AG10803 (cell line): ENCODE measurements at places on chromosomes 16 and 17.

- no peak for DNase-seq
Observed at GRCh38 chr17:7240375-7240774, 1.1 kb upstream of the PHF23 start.

DNA sequence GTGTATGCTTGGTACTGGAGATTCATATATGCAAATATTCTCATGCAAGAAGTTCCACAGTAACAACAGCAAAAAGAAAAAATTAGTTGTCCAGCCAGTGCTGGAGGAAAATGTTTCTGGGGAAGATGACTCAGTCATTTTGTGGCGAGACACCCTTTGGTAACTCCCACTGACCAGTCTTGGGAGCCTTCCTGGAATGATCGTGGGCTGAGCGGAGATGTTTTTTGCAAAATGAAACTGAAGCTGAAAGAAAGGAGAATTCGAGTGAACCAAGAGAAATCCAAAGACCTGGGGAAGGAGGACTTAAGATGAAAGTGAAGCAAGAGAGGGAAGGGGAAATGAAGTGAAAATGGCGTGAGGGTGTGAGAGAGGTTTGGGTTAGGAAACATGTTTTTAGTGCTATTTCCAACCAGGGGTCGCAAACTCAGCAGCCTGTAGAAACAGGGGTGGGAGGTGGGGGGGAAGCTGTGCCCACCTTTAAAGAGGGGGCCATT is 5.2 kb downstream of the ITPRIPL2 start:
- DNase-seq, result peak; percentile 89

- DNase-seq, result no peak
Observed at GRCh38 chr17:70208825-70209555, 39.7 kb downstream of the KCNJ2 start.

- DNase-seq, result no peak
Observed at GRCh38 chr17:36500745-36501225, 14.3 kb downstream of the ZNHIT3 start.

DNA sequence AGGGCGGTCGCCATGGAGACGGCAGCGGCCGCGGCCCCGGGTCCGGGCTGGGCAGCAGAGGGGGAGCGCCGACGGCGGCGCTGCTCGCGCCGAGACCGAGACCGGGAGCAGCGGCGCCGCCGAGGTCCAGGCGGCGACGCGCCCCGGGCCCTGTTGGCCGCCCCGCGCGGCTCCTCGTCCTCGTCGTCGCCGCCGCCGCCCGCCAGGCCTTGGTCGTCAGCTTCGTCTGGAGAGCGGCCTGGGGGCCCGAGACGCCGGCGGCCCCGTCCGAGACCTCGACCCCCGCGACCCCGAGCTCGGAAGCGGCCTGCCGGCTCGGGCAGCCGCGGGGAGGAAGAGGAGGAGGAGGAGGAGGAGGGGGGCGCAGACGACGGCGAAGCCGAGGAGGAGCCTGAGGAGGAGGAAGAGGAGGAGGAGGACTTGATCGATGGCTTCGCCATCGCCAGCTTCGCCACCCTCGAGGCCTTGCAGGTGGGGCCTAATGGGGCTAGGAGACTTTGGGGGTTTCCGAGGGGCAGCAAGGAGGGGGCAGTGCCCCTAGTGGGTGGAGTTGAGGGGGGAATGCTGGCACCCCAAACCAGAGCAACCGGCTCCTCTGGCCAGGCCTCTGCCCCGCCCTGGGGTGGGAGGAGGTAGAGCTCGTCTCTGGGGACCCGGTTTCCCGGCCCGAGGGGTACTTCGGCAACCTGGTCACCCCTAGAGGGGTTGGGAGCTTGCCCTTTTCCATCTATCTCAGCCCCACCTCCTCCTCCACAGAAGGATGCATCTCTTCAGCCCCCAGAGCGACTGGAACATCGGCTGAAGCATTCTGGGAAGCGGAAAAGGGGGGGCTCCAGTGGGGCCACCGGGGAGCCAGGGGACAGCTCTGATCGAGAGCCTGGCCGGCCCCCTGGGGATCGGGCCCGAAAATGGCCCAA is 1.5 kb downstream of the FBRS start:
- DNase-seq, result peak; percentile 28

DNA sequence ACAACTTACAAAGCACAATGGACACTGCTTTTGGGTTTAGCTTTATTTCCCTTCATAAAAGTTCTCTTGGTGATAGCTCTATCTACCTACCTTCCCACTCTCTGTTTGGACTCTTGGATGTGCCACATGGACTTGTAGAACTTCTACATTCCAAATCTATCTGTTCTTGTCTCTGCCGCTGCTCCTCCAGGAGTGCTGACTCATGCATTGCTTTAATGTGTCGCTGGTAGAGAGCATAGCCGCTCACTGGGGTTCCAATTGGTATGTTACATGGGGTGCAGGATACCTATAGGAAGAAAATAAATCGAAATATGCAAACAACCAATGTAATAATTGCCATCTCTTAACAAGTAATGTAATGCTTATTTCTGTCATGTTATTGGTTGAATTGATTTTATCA is 92.1 kb downstream of the TTC19 start:
- DNase-seq, result no peak

DNA sequence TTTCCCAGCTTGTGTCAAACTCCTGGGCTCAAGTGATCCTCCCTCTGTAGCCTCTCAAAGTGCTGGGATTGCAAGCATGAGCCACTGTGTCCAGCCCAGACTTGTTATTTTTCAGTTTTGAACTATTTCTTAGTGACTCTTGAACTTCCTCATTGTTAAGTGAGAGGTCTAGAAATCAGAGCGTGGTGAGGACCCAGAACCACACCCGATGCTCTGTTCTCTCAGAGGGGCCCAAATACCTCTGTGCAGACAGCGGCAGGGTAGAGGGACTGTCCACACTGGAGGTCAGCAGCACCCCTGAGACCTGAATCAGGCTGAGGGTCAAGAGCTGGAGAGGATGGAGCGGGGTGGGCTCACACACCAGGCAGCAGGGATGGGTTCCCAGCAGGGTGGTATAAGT is 47.7 kb upstream of the MEAK7 start:
- DNase-seq, result no peak

- peak; percentile 14 for DNase-seq
Observed at GRCh38 chr17:60602385-60602742, 2.4 kb downstream of the PPM1D start.

GRCh38 chr17:42251115-42251514 is 25.1 kb downstream of the STAT5B start:
- DNase-seq, result no peak

- no peak for DNase-seq
Observed at GRCh38 chr17:33837281-33837680, 417.8 kb upstream of the CCL2 start.

GRCh38 chr17:49316889-49317675 is 45.0 kb downstream of the ZNF652 start:
- no peak for DNase-seq

- no peak for DNase-seq
Observed at GRCh38 chr17:3817851-3818605, 17.0 kb upstream of the ITGAE start.

GRCh38 chr16:27967169-27967568 is 96.3 kb downstream of the GSG1L start:
- no peak for DNase-seq

GRCh38 chr17:79842136-79842655 is 3.0 kb upstream of the CBX4 start:
- DNase-seq, result no peak

- no peak for DNase-seq
Observed at GRCh38 chr16:54405478-54405877, 118.9 kb upstream of the IRX3 start.

DNA sequence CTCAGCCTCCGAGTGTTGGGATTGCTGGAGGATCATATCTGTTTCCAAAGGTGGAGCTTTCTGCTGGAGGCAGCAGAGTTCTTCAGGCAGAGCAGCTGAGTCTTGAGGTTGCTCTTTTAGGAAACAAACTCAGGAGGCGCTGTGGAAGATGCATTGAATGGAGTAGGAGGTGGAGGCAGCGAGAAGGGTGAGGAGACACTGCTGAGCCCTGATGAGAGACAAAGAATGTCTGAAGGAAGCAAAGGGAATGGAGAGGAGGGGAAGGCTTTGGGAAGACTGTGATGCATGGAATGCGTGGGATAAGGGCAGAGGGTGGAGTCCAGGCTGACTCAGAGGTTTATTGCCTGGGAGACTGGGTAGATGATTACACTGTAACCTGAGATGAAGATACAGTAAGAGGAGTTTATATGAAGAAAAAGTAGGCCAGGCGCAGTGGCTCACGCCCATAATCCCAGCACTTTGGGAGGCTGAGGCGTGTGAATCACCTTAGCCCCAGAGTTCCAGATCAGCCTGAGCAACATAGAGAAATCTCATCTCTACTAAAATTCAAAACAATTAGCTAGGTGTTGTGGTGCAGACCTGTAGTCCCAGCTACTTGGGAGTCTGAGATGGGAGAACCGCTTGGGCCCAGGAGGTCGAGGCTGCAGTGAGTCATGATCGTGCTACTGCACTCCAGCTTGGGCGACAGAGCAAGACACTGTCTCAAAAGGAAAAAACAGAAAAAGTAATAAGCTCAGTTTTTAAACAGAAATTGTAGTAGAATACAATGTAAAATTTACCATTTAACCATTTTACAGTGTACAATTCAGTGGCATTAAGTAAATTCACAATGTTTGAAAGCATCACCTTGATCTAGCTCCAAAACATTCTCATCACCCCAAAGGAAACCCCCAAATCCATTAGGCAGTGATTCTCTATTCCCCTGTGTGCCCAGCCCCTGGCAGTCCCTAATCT is 17.8 kb upstream of the TMEM219 start:
- DNase-seq, result peak; percentile 98

DNA sequence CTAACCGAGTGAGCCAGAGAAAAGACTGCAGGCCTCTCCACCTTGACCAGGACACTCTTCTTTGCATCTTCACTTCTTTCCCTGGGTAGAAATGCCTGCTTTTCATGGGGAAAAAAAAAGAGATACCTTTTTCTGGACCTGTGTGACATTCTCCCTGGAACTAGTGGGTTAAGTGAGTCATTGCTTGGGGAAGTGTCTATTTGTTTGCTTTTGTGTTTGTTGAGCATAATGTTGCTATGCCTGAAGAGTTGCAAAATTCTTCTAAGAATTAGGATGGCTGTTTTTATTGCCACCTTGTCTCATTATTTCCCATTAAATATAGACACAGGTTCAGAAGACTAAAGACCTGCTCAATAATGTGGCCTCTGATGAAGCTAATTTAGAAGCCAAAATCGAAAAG is 18.8 kb downstream of the CLUAP1 start:
- peak; percentile 24 for DNase-seq

DNA sequence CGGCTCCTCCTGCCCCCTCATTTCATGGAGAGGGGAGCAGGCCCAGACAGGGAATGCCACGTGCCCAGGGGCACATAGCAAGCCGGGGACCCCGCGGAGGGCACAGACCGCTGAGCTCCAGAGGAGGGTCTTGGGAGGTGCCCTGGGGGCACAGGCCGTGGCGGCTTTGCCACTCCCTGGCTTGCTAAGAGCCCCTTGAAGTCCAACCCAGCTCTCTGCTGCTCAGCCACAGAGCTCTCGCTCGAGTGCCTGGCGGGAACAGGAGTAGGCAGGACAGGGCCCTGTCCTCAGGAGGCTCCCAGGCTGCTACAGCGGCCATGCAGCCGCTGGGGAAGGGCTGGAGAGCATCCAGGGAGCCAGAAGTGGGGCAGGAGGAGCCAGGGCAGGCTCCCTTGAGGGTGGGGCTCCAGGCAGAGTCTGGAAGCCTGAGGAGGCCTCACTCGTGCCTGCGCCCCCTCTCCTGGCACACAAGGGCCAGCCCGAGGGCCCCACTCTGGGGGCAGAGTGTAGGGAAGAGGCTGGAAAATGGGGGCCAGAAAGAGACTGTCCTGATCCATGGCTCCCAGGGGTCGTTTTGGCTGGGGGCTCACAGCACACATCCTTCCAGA is 4.4 kb upstream of the RAB26 start:
- DNase-seq, result no peak

DNA sequence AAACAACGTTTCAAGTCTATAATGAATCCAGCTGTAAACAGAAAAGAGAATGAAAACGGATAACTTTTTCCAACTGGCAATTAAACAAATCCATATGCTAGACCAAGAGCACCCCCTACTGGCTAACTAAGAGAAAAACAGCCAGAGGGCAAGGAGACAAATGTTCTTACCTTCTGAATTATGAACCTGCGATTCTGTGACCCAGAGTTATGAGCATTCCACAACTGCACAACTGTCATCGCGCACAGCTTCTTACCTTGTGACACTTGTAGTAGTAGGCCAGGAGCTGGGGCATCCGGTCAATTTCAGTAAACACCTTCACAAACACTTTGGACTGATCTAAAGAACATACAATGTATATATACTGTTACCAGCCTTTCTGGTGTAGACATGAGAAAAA is 18.6 kb downstream of the COG7 start:
- peak; percentile 69 for DNase-seq

GRCh38 chr17:49564638-49565037 is 11.0 kb upstream of the NXPH3 start:
- no peak for DNase-seq
